ENCODE measurements at places on chromosomes 2 and 18.
A peak's percentile ranks its signal among the peaks of the same experiment; 100 is the strongest.

DNA sequence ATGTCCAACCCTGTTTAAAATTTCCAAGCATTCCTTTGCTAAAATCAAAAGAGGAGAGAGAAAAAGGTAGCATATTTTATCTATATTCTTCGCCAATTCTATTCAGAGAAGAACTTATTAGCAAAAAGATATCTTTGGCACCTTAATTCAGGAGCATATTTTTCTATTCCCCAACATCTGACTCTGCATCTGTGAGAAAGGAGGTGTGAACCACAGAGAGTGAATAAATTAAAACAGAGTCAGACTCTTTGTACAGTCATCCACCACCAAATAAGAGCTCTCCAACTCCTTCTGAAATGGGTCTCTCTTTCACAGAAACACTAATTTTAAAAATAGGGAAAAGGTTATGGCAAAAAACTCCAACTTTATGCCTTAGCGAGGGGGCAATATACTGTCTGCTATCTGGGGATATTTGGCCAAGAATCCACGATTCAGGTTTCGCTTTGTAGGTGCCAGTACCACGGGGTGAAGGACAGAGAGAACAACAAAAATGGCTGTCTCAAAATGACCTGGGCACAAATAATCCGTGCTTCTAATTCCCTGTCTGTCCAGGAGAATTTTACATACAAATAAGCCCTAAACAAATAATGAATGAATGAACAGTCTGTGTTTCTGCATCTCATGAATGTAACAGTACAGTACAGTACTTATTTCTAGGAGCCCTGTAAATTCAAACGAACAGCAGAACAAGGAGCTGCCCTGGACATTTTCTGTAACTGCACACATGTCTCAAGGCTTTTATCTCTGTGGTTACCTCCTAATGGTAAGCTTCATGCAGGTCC lies 43.4 kb downstream of the EPB41L3 start:
- DNase-seq: no peak

DNA sequence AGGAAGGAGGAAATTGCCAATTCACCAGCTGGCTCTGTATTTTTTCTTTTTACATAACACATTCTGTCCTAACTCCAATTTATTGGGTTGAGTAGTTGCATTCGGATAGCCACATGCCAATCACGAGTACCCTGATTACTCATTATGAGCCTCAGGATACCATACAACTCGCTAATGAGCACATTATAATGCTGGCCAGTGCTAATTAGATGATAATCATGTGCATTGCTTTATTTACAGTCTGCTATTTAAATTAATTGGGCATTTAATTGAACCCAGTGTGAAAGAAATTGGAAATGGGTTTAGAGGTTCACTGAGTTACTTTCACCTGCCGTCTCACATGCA lies 15.2 kb downstream of the G6PC2 start:
- DNase-seq: no peak

GRCh38 chr18:44958455-44958854 lies 277.8 kb downstream of the SETBP1 start:
- DNase-seq: no peak

GRCh38 chr2:62642429-62643099 lies 62.9 kb upstream of the EHBP1 start:
- DNase-seq: no peak

GRCh38 chr2:54401554-54401953 lies 54.6 kb upstream of the SPTBN1 start:
- DNase-seq: no peak

- no peak for DNase-seq
Measured at GRCh38 chr2:121257480-121257840, 27.5 kb downstream of the TFCP2L1 start.

- no peak for DNase-seq
Measured at GRCh38 chr18:42412281-42412680, 457.2 kb downstream of the PIK3C3 start.

DNA sequence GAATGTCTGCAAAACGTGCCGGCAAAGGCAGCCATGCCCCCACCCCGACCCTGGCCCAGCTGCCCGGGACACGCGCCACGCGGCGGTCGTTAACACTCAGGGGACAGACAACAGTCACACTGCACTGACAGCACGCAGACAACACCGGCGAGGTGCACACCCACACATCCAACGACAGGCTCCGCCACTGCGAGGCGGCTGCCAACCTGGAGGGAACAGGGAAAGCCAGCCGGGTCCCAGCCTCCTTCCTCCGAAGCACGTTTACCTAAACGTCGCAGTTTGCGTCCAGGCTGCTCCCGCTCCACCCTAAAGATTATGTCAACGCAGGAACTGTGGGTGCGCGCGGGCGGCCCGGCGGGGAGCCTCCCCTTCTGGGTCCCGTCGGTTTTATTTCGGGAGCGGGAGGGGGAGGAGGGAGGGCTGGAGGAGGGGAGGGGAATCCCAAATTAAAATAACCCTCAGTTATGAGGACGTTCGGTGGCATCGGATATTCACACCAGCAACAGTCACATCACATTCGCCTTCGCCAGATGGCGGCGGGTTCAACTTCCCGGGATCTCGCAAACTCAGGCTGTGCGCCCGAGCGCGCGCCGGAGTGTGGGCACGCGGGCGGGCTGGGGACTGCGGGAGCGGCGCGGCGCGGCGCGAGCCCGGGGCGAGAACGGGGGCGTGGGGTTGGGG lies 644 bp downstream of the PTGR3 start:
- DNase-seq: no peak

- no peak for DNase-seq
Measured at GRCh38 chr18:70672581-70672980, 383.7 kb downstream of the SOCS6 start.

DNA sequence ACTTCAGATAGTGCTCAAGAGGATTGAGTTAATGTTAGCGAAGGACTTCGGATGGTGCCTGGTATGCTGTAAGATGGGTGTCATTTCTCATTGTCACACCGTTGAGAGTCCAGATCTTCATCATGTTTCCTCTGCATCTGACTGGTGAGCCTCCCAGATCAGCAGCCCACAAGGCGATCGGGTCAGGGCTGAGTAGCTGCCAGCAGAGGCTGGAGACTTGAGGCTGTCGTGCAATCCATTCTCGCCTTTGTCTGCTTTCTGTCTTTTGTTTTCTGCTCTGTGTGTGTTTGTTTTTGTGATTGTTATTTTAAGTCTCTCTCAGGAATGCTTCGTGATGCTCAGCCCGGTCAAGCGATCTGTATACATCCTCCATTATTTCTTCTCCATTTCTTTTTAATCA lies 95.8 kb downstream of the TGOLN2 start:
- DNase-seq: no peak

DNA sequence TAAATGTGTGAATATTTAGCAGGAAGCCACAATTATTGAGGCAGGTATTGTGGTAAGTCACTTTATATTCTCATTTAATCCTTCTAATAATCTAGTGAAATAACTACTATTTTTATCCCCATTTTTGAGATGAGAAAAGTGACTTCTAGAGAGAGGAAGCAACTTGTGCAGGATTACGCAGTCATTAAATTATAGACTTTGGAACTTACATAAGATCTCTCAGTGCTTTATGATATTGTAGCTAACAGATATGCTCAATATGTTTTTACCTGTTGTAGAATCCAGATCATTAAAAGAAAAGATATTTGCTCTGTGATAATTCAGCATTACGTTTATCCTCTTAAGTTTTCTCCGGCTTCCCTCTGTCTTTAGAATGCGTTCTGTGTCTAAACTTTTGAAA lies 50.5 kb downstream of the MBD5 start:
- DNase-seq: no peak

DNA sequence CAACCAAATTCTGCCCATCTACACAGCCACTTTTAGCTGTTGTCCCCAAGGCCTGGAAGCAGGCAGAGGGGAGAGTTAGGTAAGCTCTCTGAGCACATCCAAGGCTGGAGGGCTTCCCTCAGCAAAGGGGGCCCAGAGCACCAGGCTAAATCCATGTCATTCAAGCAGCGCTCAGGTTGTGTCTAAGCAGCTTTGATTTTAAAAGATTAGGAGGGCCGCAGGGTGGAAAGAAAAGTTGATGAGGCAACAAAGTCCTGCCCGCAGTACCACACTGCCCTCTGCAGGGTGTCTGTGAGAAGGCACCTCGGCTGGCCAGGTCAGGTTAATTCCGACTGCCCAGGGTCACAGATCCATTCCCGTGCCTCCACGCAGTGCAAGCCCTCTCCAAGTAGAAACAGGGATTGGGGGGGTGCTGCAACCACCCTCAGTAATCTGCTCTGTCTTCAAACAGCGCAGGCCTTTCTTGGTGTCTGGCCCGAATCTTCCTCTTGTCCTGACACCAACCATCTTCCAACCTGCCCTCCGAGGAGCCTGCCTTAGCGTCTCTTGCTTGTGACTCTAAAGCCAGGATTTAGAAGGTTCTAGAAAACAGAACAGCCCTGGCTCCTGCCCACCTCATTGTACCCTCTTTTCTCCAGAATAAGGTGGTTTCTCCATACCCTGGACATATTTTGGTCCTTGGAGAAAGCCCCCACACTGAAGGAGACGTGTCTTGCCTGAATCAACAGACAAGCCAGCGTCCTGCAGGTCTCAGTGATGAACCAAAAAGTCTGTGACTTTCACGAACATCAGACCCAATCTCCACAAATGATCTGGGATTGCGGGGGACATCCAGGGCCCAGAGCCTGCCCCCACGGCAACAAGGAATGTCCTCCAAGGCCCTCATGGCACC lies 289.2 kb downstream of the TNS1 start:
- DNase-seq: peak; percentile 89

DNA sequence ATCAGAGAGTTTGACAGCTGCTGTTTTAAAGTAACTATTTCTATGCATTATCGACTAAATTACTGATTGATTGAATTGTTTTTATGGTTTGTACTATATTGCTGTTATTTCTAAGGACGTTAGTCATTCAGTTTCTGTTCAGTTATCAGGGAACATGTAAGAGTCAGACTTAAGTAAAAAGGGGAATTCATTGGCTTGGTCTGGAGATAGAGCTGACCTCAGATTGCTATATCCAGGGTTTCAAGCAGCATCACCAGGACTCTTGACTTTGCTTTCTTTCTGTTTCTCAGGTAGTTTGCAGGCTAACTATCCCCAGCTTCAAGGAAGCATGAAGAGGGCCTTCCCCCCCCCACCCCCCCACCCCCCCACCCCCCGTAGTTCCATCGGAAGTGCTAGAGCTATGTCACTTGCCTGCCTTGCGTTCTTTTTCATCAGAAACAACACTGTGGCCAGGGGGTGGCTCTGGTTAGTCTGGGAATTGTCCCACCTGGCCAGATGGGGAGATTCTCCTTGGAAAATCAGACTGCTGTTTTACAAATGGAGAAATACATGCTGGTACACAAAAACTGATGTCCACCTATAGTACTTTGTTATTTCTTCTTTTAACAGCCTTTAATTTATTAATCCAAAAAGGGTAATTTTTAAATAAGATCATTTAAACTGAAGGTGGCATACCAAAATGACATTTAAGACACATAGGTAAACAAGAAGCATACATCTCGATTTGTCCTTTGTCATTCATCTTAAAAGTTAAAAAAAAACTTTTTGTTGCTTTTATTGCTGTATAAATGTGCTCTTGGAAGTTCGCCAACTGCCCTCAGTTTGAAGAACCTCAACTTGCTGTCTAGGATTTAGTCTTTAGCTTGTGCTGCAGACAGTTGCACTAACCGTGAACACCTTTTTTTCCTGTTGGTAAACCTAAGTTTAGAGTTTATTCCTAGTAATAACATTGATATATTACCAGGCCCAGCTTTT lies 9.4 kb downstream of the SMAD4 start:
- no peak for DNase-seq

- DNase-seq: no peak
Measured at GRCh38 chr2:150142561-150142960, 344.9 kb downstream of the RND3 start.

- no peak for DNase-seq
Measured at GRCh38 chr2:106551417-106552130, 64.4 kb downstream of the CD8B2 start.

DNA sequence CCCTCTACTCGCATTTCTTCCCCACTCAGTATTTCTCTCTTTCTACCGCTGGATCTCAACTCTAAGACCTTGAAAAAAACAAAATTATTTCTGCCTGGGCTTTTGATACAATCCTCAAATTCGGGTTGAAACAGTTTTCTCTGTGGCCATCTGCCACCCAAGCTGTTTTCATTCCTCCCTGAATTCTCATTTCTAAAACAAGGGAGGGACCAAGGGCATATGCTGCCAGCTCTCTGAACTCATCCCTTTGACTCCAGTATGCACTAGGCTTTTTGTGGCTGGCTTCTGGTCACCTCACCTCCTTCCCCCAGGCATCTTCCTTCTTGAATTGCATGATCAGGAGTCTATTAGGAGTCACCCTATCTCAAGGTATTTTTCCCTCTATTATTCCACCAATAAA lies 49.5 kb downstream of the CCDC148 start:
- DNase-seq: no peak

GRCh38 chr2:143258126-143258892 lies 129.1 kb downstream of the ARHGAP15 start:
- no peak for DNase-seq

DNA sequence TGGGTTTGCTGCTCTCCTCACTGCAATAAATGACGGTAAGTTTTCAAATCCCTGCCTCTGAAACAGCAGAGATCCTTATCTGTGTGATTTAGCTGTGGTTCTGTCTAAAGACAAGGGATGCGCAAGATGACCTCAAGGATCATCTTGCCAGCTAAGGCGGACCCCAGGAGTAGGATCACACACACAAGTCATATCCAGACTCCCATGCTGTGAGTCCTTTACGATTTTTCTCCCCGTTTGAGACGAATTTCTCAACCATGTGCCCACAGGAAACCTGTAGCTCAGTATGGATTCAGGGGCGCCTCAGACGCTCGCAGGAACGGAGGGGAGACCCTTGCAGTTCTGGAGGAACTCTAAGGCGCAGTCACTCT lies 11.1 kb upstream of the DCTN1 start:
- no peak for DNase-seq

- no peak for DNase-seq
Measured at GRCh38 chr2:216775043-216775453, 79.7 kb upstream of the IGFBP5 start.

- DNase-seq: no peak
Measured at GRCh38 chr2:57343391-57344006, 703.1 kb upstream of the VRK2 start.

DNA sequence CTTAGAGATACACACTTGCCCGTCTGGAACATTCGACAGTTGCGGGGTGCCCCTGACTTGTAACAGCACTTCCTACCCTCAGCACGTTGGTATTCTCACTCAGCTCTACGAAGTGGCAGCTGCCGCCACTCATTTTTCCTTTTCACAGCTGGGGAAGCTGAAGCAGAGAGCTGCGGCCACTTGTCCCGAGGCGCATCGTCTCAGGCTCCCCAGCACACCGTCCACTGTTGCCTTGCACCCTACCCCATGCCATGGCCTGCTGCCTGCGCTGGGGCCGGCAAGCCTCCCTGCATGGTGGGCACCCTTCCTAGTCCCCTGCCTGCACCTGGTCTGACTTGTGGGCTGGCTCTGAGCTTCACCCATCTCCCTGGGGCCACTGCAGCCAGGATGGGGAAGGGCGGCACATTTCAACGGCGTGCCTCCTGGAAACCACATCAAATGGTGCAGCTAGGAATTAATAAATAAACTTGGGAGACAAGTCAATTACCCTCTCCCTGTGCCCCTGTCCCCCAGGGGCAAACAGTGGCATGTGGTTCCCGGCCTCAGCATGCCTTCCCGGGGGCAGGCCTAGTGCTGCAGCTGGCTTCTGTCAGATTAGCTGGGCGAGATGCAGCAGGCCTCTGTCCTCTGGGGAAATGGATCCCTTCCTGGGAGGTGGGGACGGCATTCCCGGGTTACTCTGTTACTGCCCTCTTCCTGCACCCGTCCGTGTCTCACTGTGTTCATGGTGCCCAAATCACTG lies 64.7 kb upstream of the HAAO start:
- no peak for DNase-seq
